ENCODE measurements at places on chromosomes 11 and 22.

GRCh38 chr22:50318698-50319411, 8.0 kb downstream of the DENND6B start:
- DNase-seq = no peak

- no peak for DNase-seq
Measured at GRCh38 chr11:100910808-100911207, 218.8 kb downstream of the PGR start.

- no peak for DNase-seq
Measured at GRCh38 chr11:82831364-82831763, 68.9 kb downstream of the PRCP start.

- DNase-seq = no peak
Measured at GRCh38 chr11:35491231-35491871, 34.1 kb downstream of the PAMR1 start.

DNA sequence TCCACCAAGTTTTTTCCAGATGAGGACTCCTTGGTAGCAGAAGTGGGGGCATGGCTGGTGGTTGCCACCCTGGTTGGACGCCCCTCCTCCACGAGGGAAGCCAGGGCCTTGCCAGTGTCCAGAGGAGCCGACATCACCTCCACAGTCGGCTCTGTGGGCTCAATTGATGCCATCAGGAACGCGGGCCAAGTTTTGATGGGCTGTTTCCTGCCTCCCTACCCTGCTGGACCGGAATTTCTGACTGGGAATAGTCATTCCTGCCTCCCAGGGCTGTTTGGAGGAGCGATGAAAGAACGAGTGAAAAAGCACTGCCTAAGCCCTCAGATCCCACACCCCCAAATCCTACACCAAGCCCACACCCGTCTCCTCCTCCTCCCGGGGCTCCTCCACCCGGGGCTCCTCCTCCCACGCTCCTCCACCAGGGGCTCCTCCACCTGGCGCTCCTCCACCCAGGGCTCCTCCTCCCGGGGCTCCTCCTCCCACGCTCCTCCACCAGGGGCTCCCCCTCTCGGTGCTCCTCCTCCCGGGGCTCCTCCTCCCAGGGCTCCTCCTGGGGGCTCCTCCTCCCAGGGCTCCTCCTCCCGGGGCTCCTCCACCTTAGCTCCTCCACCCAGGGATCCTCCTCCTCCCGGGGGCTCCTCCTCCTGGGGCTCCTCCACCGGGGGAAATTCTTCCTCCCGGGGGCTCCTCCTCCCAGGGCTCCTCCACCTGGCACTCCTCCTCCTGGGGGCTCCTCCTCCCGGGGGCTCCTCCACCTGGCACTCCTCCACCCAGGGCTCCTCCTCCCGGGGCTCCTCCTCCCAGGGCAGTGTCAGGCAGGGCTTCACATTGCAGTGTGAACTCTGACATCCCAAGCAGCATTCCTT, 10.0 kb upstream of the PRR5 start:
- no peak for DNase-seq

GRCh38 chr11:22337596-22338485, at the start of gene SLC17A6:
Gene SLC17A6, plus strand, starts transcription at chr11:22338381. Its CDS starts 153 bp downstream, at chr11:22338534.
- DNase-seq = no peak

- no peak for DNase-seq
Measured at GRCh38 chr11:66782726-66783125, 53.7 kb upstream of the SPTBN2 start.

DNA sequence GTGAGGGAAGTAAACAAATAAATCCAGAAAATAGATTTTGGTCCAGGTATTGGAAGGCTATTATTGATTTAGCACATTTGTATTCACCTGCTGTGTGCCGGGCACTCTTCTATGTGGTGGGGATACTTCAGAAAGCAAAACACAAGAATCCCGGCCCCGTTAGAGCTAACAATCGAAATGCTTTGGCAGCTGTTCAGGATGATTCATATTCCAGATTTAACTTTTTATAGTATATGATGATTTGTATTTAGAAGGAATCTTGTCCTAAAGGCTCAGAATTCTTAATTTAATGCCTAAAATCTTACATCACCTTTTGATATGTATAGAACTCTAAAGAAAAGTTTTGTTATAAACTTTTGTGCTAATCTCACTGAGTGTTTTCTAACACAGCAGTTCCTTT, 28.0 kb downstream of the ZC3H12C start:
- DNase-seq = no peak

GRCh38 chr11:71268706-71269321, 16.4 kb upstream of the SHANK2 start:
- DNase-seq = no peak

- no peak for DNase-seq
Measured at GRCh38 chr11:2522631-2523255, 77.9 kb downstream of the KCNQ1 start.

DNA sequence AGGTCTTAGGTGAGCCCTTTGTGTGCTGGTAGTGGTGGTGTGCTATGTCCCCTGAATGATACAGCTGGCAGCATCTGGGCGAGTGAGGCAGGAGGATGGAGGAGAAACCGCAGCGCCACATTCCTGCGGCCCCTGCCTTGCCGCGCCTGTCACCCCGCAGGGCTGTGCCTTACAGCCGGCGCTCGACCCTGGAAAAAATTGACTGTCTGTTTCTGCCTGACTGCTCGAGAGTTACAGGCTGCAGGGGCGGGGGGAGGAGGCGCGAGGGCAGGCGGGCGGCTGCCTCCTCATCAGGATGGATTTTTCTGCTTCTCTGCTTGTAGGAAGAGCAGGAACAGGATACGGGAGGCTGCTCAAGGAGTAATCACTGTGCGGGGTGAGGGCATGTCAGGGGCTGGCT, 443.4 kb downstream of the MIAT start:
- no peak for DNase-seq
